ENCODE measurements at places on chromosomes 4 and X.
A peak's percentile ranks its signal among the peaks of the same experiment; 100 is the strongest.

DNA sequence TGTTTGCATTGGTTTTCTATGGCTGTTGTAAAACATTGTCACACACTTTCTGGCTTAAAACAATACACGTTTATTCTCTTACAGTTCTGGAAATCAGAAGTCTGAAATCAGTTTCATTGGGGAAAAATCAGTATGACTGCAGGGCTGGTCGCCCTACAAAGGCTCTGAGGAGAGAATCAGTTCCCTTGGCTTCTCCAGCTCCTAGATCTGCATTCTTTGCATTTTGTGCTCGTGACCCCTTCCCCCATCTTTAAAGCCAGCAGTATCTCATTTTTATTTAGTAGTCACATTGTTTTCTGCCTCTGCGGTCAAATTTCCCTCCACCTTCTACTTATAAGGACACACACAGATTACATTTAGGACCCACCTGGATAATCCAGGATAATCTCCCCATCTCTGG lies 849.7 kb upstream of the GRID2 start:
- DNase-seq, result no peak

DNA sequence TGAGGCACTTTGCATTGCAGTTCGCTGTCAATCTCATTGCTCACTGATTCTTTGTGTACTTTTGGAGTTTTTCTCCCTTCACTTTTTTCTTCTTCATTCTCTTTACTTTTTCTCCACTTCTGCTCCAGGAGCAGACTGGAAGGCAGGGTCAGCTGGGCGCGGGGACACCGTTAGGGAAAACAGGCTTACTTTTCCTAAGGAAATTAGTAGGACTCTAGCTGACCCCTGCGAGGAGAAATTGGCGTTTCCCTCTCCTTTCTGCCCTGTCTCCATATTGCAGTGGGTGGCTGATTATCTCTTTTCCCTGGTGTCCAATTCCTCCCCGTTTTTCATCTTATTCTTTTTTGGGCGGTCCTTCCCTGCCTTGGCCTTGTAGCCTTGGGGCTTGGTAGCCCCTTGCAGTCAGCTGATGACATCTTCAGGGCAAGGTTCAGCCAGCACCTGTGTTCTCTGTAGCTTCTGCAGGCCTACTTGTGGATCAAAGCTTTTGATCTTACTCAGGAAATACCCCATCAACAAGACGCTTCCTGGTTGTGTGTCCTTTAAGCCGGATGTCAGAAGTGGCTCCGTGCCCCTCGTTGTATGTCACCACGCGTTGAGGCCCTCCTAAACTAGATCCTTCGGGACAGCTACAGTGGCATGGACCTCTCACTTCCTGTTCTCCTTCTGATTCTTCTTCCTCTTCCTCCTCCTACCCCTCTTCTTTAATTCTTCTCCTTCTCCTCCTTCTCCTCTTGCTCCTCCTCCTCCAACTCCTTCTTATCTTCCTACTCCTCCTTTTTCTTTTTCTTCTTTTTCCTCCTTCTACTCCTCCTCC lies 36.1 kb downstream of the NBDY start:
- DNase-seq, result peak; percentile 36

DNA sequence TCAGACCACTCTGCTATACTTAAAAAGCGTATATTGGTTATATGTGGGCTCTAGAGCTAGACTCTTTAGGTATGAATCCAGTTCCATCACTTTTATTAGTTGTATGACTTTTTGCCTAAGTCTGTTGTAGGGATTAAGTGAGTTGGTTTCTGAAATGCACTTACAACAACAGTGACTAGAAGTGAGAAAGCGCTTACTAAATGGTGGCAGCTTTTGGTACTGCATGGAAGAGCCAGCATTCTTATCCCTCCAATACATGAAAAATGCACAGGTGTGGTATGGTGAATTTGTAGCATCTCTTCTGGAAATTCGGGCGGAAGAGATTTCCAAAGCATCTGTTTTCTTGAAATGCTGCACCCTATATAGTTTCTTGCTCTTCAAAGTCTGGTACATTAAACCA lies 117.1 kb downstream of the SPANXA1 start:
- no peak for DNase-seq

GRCh38 chr4:10160281-10160856 lies 43.8 kb upstream of the WDR1 start:
- DNase-seq, result no peak

- no peak for DNase-seq
Observed at GRCh38 chrX:68710870-68711576, 63.6 kb downstream of the STARD8 start.

DNA sequence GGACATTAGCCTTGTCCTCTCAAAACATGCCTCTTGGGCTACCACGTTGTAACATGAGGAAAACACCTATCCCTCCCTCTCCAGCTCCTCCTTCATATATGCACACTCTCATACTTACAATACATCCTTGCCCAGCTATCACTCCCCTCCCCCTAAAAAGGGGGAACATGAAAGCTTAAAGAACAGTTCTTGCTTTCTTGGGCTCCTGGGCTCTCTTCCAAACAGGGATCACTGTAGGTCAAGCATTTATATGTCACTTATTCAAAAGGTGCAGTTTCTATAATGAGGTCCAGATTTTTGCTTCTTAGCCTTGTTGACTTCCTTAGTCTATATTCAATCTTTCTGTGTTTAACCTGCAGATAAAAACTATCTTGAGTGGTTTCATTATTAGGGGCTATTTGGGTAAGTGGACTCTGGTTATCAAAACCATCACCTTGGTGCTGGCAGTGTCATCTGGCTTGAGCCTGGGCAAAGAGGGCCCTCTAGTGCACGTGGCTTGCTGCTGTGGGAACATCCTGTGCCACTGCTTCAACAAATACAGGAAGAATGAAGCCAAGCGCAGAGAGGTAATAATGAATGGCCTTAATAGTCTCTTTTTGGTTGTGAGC lies 119.4 kb downstream of the AKAP4 start:
- DNase-seq, result no peak

- DNase-seq, result no peak
Observed at GRCh38 chr4:101367201-101367600, 19.9 kb upstream of the PPP3CA start.

DNA sequence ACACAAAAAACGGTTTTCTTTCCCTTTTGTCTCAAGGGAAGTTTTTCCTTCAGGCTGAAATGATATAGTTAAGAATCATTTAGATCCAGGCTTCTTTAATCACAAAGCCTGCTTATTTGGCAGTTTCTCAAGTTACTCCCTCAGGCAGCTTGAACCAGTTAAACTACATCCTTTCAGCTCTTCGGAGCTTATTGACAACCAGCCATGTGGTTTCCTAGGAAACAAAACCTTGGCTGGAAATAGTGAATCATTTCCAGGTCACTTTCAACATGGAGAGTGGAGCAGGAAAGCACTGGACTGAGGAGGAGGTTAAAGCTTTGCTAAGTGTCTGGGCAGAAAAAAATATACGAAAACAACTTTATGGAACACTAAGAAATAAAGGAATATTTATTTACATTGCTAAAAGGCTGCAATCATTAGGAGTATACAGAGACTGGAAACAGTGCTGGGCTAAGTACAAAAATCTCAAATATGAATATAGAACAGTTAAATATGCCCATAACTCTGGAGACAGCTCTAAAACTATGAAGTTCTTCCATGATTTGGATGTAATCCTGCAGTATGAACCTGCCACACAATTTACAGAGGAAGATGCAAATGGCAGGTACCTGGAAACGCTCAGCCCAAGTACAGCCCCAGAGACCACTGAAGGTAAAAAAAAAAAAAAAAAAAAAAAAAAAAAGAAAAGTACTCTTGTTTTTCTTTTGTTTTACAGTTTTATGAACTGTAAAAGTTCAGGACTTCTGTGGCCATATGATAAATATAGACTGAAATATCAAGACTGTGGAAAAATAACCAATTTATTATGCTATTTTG lies 23.2 kb upstream of the AASDH start:
- DNase-seq, result no peak

DNA sequence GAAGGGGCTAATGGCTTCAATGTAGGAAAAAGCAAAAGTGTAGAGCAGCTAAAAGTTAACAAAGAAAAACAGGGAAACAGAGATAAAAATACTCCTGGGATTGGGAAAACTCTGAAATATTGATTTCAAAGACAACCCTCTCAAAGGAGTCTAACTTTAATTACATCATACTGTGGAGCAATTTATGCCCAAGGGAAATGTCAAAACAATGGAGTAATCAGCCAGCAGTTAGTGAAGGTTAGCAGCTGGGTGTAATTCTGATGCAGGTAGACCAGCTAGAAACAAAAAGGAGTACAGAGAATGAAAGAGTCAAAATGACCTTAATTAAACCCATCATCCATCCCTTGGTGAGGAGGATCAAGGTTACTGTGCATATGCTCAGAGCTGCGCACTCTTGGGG lies 169.0 kb downstream of the ADAM29 start:
- DNase-seq, result no peak

GRCh38 chr4:91147067-91147466 lies 1019.9 kb downstream of the CCSER1 start:
- no peak for DNase-seq

- no peak for DNase-seq
Observed at GRCh38 chrX:38754102-38754790, 47.0 kb upstream of the MID1IP1 start.

- no peak for DNase-seq
Observed at GRCh38 chr4:15976456-15977447, 13.8 kb upstream of the FGFBP2 start.

- DNase-seq, result no peak
Observed at GRCh38 chr4:113462286-113462685, 299.3 kb downstream of the CAMK2D start.

- DNase-seq, result no peak
Observed at GRCh38 chr4:183448436-183448835, 4.0 kb downstream of the CDKN2AIP start.

DNA sequence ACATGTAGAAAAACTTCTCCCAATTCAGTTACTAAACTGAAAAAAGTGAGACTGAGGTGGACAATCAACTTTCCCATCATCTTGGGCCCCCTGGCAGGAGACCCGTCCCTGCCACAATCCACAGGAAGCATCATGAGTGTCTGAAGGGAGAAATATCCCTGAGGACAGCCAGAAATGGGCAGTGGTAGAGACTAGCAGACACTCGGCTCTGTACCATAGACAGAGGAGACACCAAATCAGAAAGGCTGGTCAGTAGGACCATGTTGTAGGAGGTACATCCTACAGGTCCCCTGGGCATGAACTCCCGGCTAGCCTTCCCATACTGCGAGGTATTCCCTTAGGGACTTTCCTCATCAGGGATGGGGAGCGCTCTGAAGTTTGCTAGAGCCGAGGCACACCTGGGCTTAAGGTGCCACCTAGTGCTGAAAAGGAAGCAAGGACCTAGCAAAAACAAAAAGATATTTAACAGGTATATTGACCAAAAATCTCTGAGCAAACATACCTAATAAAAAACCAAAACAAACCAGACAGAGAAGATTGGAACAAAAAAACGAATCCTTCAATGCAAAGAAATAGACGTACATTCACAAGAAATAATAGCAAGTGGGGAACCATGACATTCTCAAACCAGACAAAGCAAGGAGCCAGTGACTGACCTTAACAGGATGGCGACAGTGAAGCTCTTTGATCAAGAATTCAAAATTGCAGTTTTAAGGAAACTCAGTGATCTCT lies 55.6 kb downstream of the HAUS3 start:
- no peak for DNase-seq

DNA sequence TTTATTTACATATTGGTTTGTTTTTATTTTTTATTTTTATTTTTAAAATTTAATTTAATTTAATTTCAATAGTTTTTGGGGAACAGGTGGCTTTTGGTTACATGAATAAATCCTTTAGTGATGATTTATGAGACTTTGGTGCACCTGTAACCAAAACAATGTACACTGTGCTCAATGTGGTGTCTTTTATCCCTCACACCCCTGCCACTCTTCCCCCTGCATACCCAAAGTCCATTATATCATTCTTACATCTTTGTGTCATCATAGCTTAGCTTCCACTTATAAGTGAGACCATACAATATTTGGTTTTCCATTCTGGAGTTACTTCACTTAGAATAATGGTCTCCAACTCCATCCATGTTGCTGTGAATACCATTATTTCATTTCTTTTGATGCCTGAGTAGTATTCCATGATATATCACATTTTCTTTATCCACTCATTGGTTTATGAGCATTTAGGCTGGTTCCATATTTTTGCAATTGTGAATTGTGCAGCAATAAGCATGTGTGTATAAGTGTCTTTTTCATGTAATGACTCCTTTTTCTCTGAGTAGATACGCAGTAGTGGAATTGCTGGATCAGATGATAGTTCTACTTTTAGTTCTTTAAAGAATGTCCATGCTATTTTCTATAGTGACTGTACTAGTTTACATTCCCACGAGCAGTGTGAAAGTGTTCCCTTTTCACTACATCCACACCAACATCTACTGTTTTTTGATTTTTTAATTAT lies 157.1 kb downstream of the CPXCR1 start:
- DNase-seq, result no peak

- DNase-seq, result no peak
Observed at GRCh38 chr4:47654972-47655693, 170.1 kb downstream of the ATP10D start.

GRCh38 chr4:154416190-154416547 lies 75.4 kb downstream of the DCHS2 start:
- DNase-seq, result no peak

- DNase-seq, result no peak
Observed at GRCh38 chr4:40059362-40059761, 2.7 kb downstream of the N4BP2 start.

DNA sequence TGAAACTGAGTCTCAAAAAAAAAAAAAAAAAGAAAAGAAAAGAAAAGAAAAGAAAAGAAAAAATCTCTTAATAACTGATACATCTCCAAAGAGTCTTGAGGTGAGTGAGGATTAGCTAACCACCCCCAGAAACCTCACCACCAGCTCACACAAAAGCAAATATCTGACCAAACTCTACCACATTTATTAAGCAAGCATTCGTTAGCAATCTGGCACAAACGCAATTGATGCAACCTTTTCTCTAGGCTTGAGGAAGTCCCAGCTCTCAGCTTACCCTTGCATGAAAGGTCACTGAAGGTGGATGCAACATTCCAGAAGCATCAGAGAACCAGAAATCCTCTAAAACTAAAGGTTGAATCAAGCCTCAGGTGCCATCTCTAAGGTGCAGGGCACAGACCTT lies 231.9 kb upstream of the BCOR start:
- no peak for DNase-seq

DNA sequence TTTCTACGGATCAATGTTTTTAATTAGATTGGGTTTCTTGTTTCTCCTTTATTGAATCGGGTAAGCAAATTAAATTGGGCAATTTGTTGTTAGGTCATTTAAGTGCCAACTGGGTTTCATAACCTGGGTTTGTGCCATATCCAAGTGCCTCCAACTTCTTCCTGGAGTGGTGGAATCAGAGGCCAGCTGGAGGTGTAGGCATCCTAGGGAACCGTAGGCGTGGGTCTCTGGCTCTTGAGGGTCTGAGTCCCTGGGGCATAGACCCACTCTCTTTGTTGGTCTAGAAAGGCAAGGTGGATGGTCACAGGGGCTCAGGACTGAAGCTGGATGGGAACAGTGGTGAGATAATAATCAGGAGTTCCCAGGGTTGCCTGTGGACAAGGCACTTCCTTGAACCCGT lies 18.3 kb downstream of the CNGA2 start:
- DNase-seq, result no peak

Data from CMK (cell line).